T1000 (cell line): ENCODE measurements at places on chromosomes 12 and 14.

GRCh38 chr12:6956021-6956727 lies 5.0 kb downstream of the PTPN6 start:
- DNase-seq: no peak

GRCh38 chr12:24480766-24481449 lies 468.0 kb downstream of the BCAT1 start:
- DNase-seq: no peak

DNA sequence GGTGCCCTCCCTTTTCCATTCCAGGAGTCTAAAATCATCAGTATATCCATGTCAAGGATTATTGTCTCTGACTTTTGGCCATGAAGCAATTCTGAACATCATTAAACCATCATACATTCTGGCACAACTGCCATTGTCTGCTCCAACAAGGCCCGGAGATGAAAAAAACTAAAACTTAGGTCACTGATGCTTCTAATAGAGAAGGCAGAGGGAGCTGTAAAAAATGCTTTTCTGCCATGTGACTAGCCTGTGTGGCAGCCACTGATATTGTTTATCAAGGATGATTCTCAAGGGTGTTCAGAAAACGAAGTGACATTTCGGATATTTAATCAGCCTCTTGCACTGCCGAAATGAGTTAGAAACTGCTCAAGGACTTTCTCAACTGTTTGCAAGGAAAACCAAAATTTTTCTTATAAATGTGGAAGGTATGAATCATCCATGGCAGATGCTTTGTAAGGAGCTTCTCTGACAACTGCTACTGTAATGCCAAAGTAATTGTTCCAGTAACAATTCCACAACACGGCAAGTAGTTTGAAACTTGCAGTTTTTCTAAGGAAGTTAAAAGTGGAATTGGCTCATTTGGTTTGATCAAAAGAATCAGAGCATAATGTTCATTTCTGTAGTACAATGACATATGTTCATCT lies 1076.5 kb upstream of the FLRT2 start:
- no peak for DNase-seq

GRCh38 chr14:35985474-35986218 lies 159.5 kb downstream of the BRMS1L start:
- DNase-seq: no peak

DNA sequence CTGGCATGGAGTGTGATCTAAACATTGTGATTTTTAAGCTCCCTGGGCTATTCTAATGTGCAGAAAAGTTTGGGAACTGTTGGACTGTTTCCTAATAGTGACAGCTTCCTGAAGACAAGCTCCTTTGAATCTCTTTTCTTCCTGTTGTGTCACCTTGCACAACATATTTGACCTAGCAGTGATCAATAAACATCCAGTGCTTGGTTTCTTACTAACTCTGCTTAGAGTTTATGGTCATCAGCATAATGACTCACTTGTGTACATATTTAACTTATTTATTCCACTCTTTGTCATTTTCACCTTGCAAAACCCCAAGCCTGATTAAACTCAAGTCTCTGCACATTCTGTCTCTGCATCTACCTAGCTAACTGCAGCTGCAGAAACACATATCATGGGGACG lies 27.3 kb upstream of the TBC1D30 start:
- DNase-seq: no peak

DNA sequence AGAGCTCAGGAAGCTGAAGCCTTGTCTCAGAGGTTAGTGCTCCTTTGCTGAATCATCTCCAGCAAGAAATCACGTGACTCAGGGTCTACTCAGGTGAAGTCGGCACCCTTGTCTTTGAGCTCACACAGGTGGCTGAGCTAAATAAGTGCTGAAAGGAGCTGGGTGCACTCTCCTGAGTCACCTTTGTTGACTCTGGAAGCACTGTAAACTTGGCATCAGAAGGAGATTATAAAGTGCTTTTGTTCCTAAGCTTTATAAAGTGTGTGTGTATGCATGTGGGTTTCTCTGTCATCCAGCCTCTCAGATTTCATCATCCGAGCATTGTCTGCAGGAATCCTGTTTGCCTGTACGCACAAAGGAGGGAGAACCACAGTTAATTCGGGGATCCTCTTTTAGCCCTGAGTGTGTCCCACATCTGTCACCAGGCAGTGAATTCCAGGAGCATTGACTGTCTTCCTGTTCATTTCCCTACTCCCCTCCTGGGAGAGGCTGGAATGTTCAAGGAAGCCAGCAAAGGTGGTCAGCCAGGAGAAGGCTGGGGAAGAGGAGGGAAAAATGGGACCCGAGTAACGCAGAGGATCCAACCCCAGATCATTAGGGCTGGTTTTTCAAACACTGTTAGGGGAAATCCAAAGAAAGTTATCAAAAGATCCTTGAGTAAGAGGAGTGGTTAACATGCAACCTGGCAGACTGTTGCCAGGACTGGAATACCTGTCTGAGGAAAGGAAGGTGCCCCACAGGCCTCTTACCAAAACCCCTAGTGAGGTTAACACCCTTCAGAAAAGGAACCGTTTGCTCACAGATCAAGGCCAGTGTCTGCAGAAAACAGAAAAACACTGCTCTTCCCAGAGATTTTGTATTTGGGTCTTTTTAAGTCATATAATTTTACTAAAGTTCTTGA lies 157.5 kb upstream of the HIF1A start:
- no peak for DNase-seq

DNA sequence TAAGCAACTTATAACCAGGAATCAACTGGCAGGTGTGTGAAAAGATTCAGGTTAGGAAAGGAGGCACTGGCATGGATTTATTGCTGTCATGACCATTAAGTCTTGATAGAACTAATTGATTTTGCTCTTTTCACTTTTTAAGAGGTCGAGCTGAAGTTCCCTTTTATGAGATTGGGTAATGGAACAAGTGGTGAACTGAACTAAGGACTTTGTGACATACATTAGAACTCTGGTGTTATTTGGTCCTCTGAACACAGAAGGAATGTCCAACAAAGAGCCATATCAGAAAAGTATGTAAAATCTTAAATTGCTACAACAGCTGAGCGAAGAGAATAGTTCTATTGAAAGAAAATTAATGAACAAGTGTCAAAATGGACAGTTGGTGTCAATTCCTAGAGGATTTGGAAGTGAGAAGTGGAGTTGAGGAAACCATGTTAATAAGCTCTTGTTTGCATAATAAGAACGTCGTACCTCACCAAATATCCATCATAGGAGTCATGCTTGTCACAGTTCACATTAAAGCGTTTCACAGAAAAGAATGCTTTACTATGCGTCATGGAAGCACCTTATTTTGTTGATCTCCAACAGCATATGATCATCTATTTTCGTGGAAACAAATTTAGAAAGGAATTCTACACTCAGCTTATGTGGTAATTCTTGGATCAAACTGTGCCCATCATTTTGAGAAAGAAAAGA lies 8.4 kb upstream of the MYF6 start:
- DNase-seq: no peak

DNA sequence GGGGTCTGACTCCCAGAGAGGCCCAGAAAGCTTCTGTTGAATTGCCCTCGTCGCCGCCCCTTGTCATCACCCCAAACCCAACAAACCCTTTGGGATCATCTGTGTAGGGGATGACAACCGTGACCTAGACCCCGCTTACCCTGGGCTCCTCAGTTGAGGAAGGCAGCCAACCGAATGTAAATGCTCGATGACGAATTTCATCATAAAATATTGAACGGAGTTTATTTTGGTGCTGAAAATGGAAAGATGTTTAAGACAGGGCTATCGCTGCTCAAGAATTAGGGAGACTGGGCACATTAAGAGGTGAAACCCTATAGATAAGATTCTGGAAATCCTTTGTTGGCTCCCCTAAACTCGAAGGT lies 512 bp downstream of the ACTR10 start:
- DNase-seq: no peak

DNA sequence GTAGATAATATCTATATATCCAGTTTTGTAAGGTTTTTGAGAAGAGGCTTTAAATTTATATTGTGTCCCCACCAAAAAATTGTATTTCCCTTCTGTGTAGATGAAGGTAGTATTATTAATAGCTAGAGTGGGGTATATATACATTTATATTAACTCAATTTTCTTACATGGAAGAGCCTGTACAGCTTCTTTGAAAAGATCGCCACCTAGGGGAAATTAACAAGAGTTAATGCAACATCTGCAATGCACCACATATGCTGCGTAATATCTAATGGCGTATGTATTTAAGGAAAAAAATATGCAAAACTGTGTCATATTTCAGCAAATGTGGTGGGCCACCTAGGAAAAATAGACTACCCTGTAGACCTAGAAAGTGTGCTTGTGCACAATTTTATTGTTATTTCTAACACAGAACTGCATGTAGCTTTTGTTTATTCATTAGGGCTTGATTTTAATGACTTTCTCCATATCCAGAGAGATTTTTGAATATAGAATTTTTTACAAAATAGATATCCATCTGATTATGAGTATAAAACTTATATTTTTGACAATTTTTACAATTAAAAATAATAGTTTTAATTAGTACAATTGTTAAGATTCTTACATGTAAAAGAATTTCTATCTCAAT lies 14.0 kb downstream of the CCER1 start:
- no peak for DNase-seq

DNA sequence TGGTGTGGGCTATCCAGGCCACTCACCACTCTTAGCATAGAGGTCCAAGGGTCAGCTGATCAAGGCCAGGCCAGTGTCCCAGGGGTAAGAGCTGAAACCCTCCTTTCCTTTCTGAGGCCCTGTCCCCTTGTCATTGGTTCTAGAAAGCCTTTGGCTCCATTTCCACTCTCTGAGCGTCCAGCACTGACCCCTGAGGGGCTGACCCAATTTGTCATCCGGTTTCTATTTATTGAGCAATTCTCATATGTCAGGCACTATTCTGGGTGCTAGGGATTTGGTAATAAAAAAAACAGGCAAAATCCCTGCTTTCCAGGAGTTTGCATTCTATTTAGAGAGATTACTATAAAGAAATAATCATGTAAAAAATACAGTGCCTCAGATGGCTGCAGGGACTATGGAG lies 3.4 kb downstream of the KRT77 start:
- DNase-seq: no peak

DNA sequence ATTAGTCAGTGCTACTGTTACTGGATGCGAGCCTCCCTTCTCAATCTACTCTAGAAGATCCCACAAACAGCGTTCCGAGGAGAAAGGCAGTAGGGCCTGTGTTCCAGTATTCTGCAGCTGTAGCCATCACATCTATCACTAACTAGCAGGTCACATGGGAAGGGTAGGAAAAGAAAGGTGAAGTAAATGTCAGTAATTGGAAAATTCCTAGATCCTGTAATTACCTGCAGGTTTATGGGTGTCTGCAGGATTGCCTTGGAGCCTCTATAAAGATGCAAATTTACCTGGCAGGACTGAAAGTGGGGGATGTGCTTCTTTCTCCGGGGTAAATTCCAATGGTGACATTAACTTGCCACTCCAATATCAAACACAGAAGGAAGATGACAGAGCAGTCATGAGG lies 77.8 kb downstream of the FERMT2 start:
- no peak for DNase-seq

GRCh38 chr12:48067250-48067938 lies 38.5 kb downstream of the SENP1 start:
- DNase-seq: no peak

GRCh38 chr12:52195065-52195730 lies 3.4 kb upstream of the KRT80 start:
- DNase-seq: no peak

DNA sequence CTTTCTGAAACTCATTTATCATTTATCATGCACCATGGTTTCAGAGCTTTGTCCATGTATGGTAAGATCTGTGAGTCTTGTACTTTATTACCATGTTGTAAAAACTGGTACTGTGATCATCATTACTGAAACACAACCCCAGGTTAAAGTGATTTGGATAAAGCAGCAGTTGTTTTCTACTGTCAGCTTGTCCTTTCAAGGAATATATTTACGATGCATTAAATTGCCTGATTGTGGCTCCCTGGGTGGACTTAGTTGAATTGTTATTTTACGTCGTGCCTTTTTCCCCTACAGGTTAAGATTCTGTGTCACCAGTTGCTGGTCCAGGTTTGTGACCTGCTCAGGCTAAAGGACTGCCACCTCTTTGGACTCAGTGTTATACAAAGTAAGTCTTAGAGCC lies 46.1 kb downstream of the FRMD6 start:
- DNase-seq: no peak

GRCh38 chr14:80538633-80539375 lies 327.5 kb upstream of the DIO2 start:
- no peak for DNase-seq

GRCh38 chr12:68808388-68809189 lies 612 bp downstream of the MDM2 start:
- peak; percentile 100 for DNase-seq

DNA sequence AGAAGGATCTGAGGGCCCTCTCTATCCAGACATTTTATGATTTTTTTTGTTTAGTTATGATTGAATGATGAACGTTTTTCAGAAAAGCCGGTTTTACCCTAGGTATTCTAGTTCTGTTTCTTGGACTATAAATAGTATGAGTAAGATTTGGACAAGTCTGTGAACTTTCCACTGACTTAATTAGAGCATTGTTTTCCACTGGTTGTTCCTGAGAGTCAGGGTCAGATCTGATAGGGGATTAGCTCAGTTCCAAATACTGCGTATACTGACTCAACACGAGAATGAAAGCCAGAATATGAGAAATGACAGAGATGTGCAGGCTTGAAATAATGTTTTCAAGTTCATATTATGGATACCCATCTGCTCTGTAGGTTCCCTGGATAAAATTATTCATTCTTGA lies 361.6 kb downstream of the AEBP2 start:
- no peak for DNase-seq

DNA sequence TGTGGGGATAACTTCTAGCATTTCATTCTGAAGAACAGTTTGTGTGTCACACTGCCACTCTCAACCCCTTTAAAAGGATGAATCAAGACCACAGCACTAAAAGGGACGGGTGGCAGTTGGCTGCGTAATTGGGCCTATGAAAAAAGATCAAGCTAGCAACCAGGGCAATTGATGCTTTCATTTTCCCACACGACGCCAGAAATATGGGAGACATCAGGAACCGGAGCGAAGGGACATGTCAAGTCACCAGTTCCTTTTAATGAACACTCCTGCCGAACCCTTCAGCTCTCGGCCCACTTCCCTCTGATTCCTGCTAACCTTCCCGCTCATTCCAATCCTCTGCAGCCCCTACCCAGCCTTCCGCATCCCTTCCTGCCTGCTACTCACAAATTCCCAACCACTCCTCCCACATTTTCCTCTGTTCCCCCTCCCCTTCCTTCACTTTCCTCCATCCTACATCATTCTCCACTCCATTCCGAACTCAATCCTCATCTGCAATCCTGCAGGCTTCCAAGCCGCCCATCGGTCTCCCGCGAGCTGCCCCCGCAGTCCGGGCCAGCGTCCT lies 753 bp downstream of the CSRNP2 start:
- no peak for DNase-seq

- DNase-seq: no peak
Measured at GRCh38 chr12:10021342-10021741, 9.1 kb upstream of the CLEC9A start.

- no peak for DNase-seq
Measured at GRCh38 chr12:107126796-107127481, 33.6 kb upstream of the CRY1 start.

- no peak for DNase-seq
Measured at GRCh38 chr12:95203487-95204030, 13.7 kb downstream of the FGD6 start.

- no peak for DNase-seq
Measured at GRCh38 chr14:91383439-91383838, 34.2 kb downstream of the CCDC88C start.
